ENCODE measurements at places on chromosomes 3 and 15.
A peak's percentile ranks its signal among the peaks of the same experiment; 100 is the strongest.

- DNase-seq: no peak
Observed at GRCh38 chr3:134605556-134605955, 45.3 kb downstream of the KY start.

GRCh38 chr3:54900838-54901591 is 26.8 kb downstream of the LRTM1 start:
- no peak for DNase-seq

- DNase-seq: no peak
Observed at GRCh38 chr3:9497821-9498565, 55.6 kb downstream of the LHFPL4 start.

DNA sequence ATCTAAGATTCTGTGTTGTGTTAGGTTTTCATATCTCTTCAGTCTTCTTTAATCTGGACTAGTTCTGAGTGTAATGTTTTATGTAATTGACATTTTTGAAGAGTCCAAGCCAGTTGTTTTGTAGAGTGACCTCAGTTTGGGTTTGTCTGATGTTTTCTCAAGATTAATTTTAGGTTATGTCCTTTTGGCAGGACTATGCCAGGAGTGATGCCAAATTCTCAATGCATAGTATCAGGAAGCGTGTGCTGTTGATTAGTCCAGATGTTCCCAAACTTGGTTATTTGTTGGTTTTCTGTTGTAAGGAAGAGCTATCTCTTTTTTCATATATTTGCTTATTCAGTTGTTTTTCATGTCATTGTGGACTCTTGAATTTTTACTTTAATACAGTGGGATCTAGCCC is 32.6 kb downstream of the NMD3 start:
- DNase-seq: no peak

GRCh38 chr3:99012051-99012450 is 110.6 kb upstream of the DCBLD2 start:
- no peak for DNase-seq

GRCh38 chr3:129663930-129664646 is 57.6 kb upstream of the PLXND1 start:
- peak; percentile 48 for DNase-seq

DNA sequence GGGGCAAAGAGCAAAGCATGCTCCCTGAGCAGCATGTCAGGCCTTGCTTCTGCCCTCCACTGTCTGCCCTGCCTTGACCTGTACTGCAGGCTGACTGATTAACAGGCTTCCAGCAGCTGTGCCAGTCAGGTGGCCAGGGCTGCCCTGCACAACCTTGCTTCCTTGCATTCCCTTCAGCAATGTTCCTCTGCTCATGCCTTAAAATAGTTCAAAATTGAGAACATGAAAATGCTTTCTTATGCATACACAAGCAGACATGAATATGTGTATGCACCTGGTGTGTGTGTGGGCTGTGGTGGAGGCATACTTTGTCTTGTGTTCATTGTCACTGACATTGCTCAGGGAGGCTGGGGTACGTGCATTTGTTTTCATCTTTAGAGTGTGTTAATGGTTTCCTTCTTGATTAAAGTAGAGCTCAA is 1.2 kb upstream of the SLC22A13 start:
- DNase-seq: no peak

DNA sequence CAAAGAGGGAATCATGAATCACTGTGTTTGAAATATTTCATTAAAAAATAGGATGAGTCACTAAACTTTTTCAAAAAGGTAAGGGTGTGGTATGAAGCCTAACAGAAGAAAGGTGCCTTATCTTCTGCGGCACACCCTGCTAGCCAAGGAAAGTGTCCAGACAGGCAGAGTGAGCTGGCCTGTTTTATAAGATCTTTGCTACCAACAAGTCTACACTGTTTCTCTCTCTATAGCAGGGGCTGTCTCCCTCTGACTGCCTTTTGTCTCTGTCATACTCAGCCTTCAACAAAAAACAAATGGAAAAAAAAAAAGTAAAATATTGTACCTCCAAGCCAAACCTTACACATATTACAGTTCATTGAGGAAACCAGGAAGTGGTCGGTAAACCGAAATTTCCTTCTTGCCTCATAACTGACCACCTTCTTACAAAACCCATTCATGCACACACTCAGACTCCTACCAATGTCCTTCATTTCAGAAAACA is 9.1 kb downstream of the ZDHHC3 start:
- DNase-seq: no peak

DNA sequence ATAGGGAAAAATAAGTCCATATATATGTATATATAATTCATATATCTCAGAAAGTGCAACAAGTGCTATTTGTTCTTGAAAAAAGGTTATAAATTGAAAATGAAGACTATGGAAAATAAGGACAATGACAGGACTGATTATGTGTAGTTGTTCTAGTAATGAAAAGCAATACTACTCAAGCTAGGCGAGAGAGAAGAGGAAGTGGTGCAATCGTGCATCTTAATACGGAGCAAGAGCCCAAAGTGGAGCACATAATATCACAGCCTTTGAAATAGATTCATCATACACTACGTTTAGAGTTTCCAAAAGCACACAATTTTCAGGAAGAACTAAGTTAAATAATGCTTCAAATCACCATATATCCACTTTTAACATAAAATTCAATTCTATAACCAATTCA is 87.9 kb downstream of the ULK4 start:
- DNase-seq: no peak

Measured in NCI-H2081 (cell line).